ENCODE measurements at places on chromosomes 13 and 19. TPM values are rescaled to one million over a fixed set of nuclear protein-coding genes. Genes with fewer than 3 reads are reported as not detected.

DNA sequence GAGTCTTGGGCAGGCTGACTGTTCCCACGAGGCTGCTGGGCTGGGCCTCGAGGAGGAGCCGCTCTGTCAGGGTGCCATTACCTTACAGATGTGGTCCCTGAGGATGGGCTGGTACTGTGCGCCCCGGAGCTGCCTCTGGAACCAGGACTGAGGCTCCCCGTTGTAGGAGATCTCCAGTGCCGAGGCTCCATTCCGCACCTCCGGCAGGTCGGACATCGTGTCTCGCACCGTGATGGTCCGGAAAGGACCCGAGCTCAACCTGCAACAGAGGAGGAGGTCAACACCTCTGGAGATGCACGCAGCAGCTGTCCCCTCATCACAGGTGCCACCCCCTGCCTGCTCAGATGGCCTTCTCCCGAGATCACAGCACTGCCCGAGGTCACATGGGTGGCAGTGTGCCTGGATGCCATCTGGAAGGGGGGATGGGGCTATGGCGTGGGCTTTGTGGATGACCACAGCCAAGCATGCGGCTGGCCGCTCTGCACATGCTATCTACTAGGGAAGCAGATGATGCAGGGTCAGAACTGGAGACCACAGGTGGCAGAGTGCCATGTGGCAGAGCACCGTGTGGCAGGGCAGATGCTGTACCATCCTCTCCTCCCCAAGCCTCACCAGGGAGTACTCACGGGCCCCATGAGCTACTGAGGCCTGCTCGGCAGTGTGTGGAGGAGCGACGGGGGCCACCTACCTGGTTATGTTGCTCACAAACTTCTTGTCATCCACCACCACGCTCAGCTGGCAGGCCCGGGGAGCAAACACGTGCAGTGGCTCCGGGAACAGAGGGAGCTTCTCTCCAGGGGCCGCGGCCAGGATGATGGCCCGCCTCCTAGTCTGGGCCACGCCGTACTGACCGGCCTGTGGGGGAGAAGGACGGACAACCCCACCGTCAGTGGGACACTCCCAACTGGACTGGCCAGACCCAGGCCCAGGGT is 18.3 kb upstream of the EIF3G start:
- no peak for DNase-seq

Gene CCDC61
- total RNA-seq, result 6.6 TPM

DNA sequence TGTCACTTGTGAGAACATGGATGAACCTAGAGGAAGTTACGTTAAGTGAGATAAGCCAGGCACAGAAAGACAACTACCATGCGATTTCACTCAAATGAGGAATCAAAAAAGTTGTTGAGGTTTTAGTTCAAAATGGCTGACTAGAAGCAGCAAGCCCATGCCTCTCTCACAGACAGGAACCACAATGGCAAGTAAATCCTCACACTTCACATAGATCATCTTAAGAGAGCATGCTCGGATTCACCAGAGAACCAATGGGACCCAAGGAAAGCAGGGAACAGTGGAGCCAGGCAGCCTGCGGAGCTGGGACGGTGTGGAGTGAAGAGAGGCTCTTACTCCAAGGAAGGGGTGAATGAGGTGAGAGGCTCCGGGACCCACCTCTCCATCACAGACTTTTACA is 581.0 kb downstream of the UQCRFS1 start:
- DNase-seq, result no peak

Gene FLT1
- total RNA-seq, result 53.3 TPM

GRCh38 chr19:40803857-40804782 is 5.1 kb downstream of the EGLN2 start:
- DNase-seq, result peak; percentile 61

Gene DIAPH3
- total RNA-seq, result 0.09 TPM

Gene CACNG7
- total RNA-seq, result not detected

DNA sequence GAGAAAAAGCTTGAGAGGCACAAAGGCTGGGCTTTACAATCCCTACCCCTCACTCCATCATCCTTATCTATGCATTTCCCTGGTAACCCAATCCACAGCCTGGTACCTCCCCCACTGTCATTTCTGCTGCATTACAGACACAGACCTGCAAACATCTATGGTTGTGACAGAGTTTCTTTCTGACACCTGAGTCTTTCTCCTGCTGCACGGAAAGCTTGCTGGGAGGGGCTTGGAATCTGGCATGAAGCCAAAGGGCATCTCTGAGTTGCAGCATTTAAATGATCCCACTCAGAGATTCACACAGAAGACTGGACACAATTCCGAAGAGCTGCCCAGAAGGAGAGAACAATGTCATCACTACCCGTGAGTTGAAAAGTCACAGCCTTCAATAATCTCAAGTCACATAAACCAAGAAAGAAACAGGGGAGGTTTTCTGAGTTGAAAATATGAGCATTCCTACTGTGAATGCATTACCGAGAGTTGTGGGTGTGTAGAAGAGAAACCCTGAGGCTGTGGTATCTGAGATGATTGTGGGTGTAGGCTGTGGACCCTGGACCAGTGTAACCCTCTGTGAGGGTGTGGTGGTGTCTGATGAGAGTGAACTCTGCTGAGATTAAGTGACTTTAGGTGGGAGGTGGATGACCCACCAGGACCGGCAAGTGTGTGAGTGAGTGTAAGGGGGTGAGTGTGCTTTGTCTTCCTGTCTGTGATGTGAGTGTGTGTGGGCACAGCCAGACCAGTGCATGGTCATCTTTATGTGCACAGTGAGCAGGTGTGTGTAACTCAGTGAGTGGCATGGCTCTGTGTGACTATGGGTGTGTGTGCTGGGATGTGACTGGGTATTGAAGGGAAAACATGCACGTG is at the start of gene LGALS14:
LGALS14 (plus strand) TSS at position 301 of the 864 bp plus-strand sequence; CDS start at position 349, 48 bp downstream.
- no peak for DNase-seq

DNA sequence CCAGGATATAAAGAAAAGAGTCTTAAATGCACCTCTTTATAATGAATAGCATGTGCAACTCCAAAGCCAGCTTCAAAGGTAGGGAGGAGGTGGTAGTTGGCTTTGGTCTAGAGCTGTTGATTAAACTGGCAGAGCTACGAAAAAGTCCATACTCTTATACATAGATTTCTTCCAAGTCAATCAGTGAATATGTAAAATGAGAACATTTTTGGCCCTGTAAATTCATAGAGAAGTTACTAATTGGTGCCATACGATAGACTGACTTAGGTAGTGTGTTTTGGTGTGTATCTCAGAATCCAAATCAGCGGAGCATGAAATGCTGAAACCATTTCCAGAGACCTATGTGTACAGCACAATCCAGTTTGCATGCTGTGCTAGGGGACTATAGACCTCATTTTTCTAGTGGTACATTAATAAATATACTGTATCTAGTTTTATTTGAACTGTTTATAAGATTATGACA is 17.1 kb upstream of the DPY19L3 start:
- no peak for DNase-seq

Gene FPR3
- total RNA-seq, result 2.3 TPM

DNA sequence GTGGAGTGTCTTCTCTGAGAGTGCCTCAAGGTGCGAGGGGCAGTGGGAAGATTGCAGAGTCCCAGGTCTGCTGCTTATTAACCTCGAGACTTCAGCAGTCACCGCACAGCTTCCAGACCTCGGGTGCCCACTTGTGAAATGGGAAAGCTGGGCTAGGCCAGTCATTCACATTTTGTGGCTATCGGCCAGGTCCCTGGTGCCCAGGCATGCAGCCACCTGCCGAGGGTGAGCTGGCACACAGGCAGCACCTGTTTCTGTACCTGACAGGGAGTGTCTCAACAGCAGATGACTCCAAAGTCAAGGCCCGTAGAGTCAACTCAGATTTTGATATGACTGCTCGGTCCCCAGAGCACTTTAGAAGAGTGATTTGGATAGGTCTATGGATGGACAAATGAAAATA is 21.9 kb downstream of the UQCRFS1 start:
- no peak for DNase-seq

DNA sequence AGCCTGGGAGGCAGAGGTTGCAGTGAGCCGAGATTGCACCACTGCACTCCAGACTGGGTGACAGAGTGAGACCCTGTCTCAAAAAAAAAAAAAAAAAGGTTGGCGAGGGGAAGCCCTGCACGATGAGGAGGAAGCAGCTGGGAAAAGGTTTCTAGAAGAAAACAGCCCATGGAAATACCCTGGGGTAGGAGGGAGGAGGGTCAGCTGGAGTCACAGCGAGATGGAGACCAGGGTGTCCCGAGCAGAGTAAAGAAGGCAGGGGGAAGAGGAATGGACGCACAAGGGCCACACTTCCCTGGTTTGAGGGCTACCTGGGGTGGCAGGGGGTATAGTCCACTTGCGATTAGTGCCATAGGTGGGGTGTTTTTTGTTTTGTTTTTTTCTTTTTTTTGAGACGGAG is 6.4 kb downstream of the KANK3 start:
- no peak for DNase-seq

Gene PNKP
- total RNA-seq, result 41.2 TPM

Gene CELF5
- not detected for total RNA-seq

DNA sequence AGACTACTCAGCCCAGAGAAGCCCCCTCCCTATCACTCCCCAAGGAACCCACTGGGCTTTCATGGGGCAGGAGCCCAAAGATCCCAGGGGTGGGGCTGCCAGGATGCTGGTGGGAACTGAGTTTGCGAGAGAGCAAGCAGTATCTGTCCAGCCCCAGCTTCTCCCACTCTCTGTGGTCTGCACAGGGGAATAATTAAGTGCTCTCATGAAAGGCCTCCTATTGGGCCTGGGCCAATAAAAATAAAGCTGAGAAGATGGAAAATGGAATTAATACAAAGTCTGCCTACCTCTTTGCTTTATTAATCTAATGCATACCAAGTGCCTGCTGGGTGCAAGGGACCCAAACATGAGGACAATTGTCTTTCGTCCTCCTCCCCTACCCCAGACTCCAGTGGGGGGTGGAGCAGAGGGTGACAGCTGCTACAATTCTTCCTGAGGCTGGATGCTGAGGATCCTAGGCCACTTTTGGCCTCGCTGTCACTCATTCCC is 5.4 kb downstream of the DDX39A start:
- no peak for DNase-seq

GRCh38 chr13:38494445-38494844 is 144.8 kb downstream of the UFM1 start:
- DNase-seq, result no peak

Gene MYBPC2
- total RNA-seq, result not detected

DNA sequence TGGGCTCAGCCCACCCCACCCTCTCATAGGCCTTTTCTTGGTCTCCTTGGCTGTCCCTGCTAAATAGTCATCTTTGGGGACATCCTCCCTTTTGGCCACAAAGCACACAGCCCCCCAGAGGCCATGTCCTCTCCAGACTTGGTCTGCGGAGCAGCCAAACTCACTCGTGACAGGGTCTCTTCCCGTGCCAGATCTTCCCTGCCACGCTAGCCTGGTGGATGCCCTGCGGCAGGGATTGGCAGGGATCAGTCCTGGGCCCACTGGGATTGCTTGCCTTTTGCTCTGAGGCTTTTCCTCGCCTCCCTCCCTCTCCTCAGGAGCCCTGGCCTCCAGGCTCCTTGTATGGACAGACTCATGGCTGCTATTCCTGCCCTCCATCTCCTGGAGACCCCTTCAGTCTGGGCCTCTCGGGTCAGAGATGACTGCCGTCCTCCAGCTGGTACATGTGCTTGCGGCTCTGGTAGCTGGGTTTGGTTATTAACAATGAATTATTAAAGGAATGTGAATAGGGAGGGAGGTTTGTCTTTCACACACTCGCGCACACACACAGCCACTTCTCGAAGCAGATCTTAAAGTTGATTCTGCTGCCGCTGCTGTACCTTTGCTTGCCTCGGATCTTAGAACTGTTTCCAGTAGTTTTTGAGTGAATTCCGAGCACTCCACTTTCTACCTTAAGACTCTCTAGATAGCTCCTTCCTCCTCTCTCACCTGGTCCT is 45.1 kb downstream of the NFIX start:
- no peak for DNase-seq

Gene ZNF534
- total RNA-seq, result 0.85 TPM

Gene IGFL2
- total RNA-seq, result not detected

GRCh38 chr19:3589439-3589838 is 4.2 kb downstream of the GIPC3 start:
- no peak for DNase-seq

DNA sequence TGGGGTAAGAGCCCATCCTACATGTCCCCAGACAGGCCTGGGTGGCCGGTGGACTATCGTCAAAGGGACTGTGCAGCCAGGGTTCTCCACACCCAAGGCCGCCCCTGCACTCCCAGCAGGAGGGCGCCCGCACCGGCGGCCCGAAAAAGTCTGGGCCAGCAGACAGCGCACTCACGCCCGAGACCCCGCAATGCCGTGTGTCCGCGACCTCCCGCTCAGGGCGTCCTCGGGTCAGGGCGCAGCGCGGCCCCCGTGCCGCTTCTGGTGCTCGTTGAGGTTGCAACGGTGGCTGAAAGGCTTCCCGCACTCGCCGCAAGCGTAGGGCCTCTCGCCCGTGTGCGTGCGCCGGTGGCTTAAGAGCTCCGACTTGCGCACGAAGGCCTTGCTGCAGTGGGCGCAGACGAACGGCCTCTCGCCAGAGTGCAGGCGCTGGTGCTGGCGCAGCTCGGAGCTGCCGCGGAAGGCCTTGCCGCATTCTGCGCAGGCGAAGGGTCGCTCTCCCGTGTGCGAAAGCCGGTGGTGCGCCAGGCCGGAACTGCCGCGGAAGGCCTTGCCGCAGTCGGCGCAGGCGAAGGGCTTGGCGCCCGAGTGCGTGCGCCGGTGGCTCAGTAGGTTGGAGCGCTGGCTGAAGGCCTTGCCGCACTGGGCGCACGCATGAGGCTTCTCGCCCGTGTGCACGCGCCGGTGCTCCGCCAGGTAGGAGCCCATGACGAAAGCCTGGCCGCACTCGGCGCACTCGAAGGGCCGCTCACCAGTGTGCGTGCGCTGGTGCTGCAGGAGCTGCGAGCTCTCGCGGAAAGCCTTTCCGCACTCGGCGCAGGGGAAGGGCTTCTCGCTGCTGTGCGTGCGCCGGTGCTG is 2.8 kb upstream of the A1BG start:
- no peak for DNase-seq

- DNase-seq, result no peak
Observed at GRCh38 chr19:46611776-46612175, 10.6 kb downstream of the CALM3 start.

Gene CYP4F2
- not detected for total RNA-seq

DNA sequence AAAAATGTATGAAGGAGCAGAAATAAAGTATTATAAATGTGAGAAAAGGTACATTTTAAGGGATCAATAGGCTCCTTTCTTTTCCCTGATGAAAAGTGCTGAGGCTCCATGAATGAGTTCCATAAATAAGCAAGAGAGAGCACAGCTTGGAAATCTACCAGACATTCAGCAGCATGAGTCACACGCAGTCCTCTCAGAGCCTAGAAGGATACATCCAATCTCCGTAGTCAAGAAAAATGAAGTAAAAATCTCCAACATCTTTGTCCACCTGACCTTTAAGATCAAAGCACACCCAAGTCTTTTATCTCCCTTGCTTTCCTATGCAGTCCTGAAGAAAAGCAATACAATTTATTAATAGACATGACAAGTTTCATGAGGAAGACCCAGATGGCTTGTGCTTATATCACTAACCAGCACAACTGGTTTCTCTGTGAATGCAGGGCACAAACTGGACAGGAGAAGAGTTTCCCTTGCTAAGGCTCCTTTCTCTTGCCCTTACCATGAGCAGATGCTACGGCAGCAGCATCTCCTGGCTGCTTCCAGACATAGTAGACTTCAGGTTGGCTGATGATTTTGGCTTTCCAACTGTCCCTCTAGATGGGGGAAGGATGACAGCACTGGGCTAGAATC is 730.8 kb downstream of the EFNB2 start:
- DNase-seq, result no peak

All from heart right ventricle (tissue), 16 donors.